Fibroblast of lung (primary cell): ENCODE measurements at places on chromosomes 3 and 15.

DNA sequence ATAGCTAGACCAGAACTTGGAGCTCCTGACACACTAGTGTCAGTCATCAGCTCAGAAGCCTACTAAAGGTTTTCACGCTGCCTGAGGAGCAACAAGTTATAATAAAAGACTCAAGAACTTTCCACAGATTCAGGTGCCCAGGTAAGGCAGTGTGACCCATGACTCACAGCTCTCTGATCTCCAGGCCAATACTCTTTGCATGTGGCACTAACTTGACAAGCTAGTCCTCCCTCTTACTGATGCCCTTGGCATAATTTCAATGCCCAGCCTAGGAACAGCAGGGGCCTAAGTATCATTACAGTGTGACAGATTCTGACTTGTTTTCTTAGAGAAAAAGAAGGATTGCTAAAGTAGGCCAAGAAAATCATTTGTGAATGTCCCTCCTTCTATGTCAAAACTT lies 38.4 kb downstream of the MEIS2 start:
- DNase-seq = no peak

DNA sequence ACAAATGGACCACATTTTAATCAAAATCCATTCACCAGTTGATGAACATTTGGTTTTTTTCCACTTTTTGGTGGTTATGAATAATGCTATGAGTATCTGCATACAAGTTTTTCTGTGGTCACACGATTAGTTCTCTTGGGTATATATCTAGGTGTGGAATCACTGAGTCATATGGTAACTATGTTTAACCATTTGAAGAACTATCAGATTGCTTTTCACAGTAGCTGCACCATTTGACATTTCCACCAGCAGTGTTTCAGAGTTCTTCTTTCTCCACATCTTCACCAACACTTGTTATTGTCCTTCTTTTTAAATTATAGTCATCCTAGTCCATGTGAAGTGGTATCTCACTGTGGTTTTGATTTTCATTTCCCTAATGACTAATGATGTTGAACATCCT lies 33.3 kb upstream of the ATG7 start:
- peak; percentile 99 for DNase-seq

DNA sequence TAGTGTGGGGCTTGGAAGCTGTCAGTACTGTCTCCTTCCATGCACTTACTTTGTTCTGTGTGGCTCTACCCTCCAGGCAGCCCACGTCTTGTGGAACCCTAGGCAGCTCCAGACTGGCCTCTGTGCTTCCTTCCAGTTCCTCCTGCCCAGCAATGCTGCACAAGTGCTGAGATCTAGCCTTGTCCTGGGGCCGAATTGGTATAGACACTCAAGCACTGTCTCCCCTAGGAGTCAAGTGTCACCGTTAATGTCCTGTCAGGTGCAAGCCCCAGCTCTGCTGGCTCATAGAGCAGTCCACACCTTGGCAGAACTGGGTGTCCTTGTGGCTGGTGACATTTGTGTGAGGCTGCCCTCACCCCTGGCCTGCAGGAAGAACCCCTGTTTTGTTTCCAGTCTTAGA lies 130.1 kb downstream of the EEFSEC start:
- DNase-seq = no peak

DNA sequence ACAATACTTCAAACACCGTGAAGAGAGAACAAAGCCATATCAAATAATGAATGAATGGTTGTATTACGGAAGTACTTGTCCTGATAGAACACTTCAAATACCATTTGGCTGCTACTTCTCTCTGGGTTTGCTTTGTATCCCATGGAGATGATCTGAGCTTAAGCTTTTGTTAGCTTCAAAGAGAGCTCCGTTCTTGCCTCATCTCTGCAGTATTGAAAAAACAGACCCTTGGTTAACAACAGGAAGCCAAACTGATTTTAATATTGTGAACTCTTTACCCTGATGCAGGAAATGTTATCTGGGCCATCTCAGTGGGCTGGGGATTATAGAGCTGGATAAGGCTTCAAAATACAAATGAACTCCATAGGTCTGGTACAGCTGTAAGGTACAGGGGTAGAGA lies 101.0 kb downstream of the CHL1 start:
- DNase-seq = no peak

DNA sequence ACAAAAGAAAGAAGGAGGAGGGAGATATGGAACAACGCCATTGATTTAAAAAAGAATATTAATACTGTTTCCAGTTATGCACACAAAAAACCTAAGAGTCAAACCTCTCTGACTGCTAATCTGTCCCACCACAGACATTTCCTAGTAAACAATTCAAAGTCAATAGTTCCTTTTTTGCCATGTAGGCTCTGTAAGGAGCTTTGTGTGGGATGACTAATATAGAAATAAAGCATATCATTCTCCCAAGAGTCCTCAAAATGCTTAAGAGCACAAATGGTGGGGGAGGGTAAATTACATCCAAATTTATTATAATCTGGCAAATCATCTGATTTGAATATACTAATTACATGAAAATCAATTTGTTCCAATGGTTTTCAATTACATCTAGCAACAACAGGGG lies 155.9 kb upstream of the CNTN4 start:
- DNase-seq = no peak

DNA sequence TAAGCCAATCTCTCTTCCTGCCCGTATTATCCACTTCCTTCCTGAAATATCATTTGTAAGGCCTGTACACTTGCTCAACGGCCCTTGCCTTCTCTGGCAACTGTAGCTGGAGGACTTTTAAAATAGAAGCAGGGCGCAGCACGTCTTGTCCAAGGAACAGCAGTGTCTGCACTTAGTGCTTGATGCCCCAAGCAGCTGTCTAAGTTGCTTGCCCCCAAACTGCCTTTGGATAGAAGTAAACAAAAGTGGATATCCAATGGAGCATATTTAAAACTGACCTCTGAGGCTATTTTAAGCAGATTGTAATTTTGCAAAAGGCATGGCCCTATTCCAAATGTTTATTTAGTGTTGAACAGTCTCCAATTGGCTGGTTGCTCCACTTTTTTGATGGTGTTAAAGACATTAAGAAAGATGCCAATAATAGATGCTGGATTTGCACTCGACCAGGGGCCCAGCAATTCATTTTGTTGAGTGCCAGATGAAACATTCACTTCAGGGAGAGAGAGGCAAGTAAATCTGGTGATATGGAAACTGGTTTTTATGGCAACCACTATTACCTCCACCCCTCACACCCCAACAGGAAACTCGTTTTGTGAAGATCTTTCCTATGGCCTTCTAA lies 526.8 kb upstream of the TBL1XR1 start:
- peak; percentile 86 for DNase-seq

GRCh38 chr3:186097663-186098451 lies 11.0 kb downstream of the ETV5 start:
- peak; percentile 88 for DNase-seq

DNA sequence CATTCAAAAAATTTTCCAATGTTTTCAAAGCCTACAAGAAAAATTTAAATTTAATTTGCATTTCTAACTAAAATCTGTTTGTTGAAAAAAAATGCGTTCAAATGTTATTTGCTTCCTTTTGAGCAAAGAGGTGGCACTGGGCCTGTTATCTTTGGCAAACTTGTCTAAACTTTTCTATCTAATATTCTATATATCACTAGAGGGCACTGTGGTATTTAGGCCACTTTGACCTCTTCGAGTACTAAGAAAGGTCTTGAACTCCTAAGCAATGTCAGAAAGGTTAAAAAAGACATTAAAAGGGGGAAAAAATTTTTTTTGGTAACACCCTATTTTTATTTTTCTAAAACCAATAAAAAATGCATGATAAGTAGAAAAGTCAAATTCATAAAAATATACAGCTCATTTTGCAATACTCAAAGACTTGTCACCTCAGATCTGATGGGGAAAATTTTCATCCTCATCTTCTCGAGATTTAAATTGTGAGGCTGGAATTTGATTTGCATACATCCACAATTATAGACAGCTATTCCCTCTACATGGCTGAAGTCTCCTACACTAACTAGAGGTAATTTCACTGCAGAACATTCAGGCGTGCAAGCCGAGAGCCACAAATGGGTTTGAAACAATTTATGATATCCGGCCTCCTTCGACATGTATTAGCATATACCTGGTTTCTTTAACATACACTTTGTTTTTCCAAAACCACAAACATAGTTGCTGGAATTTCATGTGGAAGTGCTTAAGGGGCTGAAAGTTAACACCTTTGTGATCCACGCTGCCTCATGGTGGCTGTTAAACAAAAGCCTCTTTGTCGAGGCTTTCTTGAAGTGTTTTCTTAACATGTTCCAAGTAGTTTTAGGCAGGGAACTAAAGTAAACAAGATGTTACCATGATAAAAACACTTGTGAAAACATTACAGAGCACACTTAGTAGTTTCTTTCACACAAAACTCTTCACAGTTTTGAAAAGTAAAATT lies 576.4 kb downstream of the FOXP1 start:
- DNase-seq = peak; percentile 51

GRCh38 chr3:144770281-144770680 lies 798.7 kb downstream of the DIPK2A start:
- no peak for DNase-seq

- DNase-seq = peak; percentile 80
Measured at GRCh38 chr15:85730001-85730820, 64.5 kb downstream of the KLHL25 start.

DNA sequence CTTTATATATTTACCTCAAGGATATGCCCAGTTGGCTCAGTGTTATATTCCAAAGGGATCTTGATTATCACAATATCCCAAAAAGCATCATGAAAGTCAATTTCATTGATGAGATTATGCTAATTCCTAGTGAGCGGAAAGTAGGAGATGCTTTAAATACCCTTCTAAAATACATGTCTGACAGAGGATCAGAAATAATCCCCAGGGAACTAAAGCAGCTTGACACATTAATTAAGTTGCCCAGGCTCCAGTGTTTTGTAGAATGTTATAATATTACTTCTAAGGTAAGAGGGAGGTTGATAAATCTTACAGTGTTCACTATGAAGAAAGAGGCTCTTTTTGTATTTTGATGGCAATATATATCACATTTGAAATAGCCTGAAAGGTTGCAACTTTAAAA lies 767.5 kb upstream of the ROBO1 start:
- DNase-seq = no peak

DNA sequence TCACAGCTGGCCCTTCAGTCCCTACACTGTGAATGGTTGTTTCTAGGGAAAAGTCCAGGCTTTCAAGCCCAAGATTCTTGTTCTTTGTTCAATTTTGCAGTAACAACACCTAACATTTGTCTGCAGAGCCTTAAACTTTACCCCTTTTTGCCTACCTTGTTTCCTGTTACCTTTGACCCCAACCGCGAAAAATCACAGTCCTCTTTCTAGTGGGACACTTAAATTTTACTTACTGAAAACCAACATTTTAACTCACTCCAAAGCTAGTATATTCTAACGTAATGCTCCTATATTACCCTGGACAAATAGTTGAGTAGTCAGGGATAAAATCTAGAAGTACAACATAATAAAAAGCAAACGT lies 649 bp upstream of the PIK3CB start:
- no peak for DNase-seq

GRCh38 chr3:160758929-160759577 lies 3.0 kb downstream of the PPM1L start:
- no peak for DNase-seq

- no peak for DNase-seq
Measured at GRCh38 chr3:170171563-170171962, 10.0 kb downstream of the PHC3 start.

- no peak for DNase-seq
Measured at GRCh38 chr15:58139276-58139988, 1.3 kb downstream of the AQP9 start.

- DNase-seq = no peak
Measured at GRCh38 chr15:34993412-34993811, 5.3 kb upstream of the ZNF770 start.

DNA sequence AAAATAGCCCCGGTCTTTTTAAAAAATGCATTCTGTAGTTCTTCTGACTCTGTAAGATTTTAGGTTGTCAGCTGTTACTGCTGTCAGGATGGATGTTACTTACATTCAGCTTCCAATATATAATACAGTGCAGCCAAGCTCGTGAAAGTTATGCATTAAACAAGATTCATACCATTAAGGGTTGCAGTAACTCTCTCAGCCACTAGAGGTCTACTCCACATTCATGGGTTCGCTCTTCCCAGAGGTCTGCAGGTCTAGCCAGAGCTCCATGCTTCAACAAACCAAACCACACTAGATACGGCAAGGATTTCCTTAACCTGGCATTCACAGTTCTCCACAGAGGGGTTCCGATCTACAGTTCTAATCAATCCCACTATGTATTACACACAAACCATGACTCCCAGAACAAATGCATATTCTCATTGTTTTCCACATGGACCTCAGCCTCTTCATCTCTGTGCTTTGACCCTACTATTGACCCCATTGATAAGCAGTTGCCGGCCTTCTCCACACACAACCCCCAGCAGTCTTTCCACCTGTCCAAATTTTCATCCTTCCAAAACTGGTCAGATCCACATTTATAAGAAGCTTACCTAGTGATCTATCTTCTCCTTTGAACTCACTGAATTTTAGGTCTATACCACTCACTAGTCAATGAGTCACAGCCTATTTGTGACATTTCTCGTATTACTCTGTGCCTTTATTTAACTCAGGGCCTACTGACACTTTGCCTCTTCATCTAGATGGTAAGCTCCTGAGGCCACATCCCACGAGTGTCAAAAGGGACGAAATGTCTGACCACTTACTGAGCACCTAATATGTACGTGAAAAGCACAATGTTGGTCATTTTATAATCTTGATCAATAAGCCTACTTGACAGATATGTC lies 33.7 kb downstream of the RORA start:
- peak; percentile 65 for DNase-seq

DNA sequence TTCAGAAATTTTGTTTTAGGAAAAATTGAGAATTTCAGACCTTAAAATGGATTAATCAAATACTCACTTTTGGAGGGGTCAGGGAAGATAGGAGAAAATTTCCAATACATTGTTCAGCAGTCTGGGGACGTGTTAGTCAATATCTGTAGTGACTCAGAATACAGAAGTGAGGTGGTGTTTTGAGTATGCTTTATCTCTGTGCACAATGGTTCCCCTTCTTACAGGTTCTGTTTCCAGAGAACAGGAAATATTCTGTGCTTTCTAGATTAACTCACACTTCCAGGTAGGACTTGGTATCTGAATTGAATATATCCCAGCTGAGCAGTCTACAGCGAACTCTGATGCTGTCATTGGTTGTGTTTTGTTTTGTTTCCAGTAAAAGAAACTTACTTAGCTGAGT lies 30.7 kb upstream of the CCDC54 start:
- no peak for DNase-seq

GRCh38 chr3:196968233-196969133 lies at the start of gene PIGZ:
PIGZ (minus strand) TSS chr3:196968833; CDS start chr3:196952031, 16,802 bp downstream.
- DNase-seq = peak; percentile 27

- DNase-seq = peak; percentile 94
Measured at GRCh38 chr3:156826144-156826895, at the start of gene LEKR1. LEKR1 (plus strand) TSS chr3:156826353; CDS start chr3:156829330, 2,977 bp downstream.

- DNase-seq = no peak
Measured at GRCh38 chr15:43808960-43809678, 8.7 kb downstream of the HYPK start.

- DNase-seq = no peak
Measured at GRCh38 chr3:52484680-52485461, 10.3 kb upstream of the STAB1 start.

GRCh38 chr3:46031269-46031668 lies 4.0 kb upstream of the XCR1 start:
- no peak for DNase-seq

- DNase-seq = peak; percentile 50
Measured at GRCh38 chr3:170421111-170421641, 2.5 kb downstream of the CLDN11 start.
